Activated CD4-positive, alpha-beta T cell treated with anti-CD3 and anti-CD28 coated beads, Interleukin-2, amount 10 ng/mL, durations not matched to agents 7 days and 5 days (primary cell): ENCODE measurements at places on chromosomes 16 and 17. TPM values are rescaled to one million over a fixed set of nuclear protein-coding genes. Genes with fewer than 3 reads are reported as not detected.

Gene SLC35G6
- not detected for total RNA-seq

DNA sequence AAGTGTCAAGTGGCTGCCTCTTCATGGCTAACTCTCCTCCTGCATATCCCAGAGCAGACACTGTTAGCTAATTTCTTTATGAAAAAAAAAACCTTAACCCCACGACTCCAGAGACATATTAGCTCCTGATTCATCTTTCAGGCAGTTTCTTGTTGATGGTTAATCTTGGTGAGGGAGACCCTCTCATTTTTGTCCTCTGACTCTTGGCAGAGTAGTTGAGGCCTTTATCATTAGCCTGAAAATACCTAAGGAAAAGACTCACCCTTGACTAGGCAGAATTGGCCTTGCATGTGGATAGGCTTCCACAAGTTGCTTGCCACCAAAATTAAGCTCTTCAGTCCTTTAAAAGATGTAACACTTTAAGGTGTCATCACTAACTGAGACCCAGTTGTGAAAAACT is 4.0 kb downstream of the CRYBA1 start:
- H3K27ac ChIP-seq: no peak overlapping the region
- no peak overlapping the region for H3K4me3 ChIP-seq
- H3K36me3 ChIP-seq: peaks cover 3% of the 10 kb centered on the region
- H3K4me1 ChIP-seq: peaks cover 2% of the 10 kb centered on the region

DNA sequence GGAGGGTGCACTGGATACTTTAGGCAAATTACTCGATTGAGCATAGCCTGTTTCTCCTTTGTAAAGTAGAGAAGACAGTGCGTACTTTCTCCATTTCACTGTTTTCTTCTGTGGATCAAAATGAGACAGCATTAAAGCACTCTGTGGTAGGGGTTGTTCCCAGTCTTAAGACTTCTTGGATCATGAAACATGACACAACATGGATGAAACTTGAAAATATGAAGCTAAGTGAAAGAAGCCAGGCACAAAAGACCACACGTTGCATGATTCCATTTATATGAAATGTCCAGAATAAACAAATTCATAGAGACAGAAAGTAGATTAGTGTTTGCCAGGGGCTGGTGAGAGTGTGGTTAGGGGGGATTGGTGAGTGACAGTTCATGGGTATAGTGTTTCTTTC is 61.8 kb upstream of the MED9 start:
- peaks cover 14% of the 10 kb centered on the region for H3K36me3 ChIP-seq
- peaks cover 3% of the 10 kb centered on the region for H3K27me3 ChIP-seq
- peaks cover 37% of the 10 kb centered on the region for H3K4me1 ChIP-seq
- no peak for DNase-seq

DNA sequence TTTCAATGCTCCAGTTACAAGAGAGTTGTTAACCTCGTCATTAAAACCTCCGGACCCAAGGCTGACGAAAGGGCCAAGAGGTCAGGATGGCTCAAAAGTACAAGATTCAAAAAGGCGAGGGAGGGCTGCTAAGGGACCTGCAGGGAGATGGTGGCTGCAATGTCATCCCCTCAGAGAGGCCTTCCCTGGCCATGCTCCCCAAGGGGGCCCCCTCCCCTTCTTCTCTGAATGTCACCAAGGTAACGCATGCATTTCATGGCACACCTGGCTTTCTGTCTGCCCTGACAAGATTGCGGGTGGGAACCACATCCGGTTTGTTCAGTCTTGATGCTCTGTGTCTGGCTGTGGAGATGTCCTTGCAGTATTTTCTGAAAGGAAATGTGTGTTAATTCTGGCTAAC is 89.9 kb downstream of the C16orf78 start:
- DNase-seq: peak; percentile 94
- peaks cover 3% of the 10 kb centered on the region for H3K36me3 ChIP-seq
- no peaks in the 10 kb centered on the region for H3K27me3 ChIP-seq
- H3K4me3 ChIP-seq: peak overlapping the region; percentile 21

- no peak overlapping the region for H3K27ac ChIP-seq
- H3K27me3 ChIP-seq: peaks cover 80% of the 10 kb centered on the region
- H3K36me3 ChIP-seq: peaks cover 2% of the 10 kb centered on the region
Observed at GRCh38 chr16:73060892-73061490, 13.1 kb upstream of the ZFHX3 start.

GRCh38 chr17:41724476-41725050 is 9.9 kb downstream of the HAP1 start:
- no peak overlapping the region for H3K4me3 ChIP-seq
- H3K27me3 ChIP-seq: peaks cover 3% of the 10 kb centered on the region
- no peak for DNase-seq
- no peak overlapping the region for H3K27ac ChIP-seq
